ENCODE measurements at places on chromosomes 12 and 14.

GRCh38 chr14:88613552-88614010, 50.7 kb downstream of the ZC3H14 start:
- DNase-seq, result no peak

- no peak for DNase-seq
Measured at GRCh38 chr12:108232565-108232964, 103.5 kb downstream of the WSCD2 start.

DNA sequence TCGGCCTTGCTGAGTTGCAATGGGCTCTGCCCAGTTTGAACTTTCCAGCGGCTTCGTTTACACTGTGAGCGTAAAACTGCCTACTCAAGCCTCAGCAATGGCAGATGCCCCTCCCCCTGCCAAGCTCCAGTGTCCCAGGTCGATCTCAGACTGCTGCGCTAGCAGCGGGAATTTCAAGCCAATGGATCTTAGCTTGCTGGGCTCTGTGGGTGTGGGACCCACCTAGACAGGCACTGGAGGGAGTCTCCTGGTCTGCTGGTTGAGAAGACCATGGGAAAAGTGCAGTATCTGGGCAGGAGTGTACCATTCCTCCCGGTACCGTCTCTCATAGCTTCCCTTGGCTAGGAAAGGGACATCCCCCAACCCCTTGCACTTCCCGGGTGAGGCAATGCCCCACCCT, 88.2 kb downstream of the KLHL28 start:
- no peak for DNase-seq

DNA sequence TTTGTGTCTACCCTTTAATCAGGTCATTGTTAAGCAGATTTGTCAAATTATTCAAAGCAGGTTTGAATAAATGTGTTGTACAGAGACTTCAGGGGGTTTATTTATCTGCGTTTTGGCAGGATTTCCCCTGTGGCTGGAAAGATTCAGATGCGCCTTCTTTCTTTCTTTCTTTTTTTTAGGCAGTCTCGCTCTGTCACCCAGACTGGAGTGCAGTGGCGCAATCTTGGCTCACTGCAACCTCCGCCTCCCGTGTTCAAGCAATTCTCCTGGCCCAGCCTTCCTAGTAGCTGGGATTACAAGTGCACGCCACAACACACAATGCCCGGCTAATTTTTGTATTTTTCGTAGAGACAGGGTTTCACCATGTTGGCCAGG, 6.3 kb upstream of the NANOGNB start:
- no peak for DNase-seq

- DNase-seq, result no peak
Measured at GRCh38 chr12:101891462-101891971, 14.1 kb downstream of the DRAM1 start.

DNA sequence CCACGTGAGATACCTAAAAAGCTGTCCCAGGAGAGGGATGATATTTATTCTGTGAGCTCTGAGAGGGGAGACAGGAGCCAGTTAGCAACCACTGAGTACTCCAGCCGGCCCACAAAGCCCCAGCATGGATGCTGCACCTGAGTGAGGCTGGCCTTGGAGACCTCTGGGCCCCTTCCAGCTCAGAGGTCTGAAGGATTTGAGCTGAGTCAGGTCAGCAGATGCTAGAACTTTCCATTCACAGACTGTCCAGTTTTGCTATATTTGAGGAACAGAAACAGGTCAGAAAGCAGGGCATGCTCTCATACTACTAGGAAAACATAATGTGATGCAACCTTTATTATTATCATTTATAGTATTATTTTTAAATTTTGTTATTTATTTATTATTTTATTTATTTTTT, 15.0 kb upstream of the MAPKAPK5 start:
- DNase-seq, result no peak

DNA sequence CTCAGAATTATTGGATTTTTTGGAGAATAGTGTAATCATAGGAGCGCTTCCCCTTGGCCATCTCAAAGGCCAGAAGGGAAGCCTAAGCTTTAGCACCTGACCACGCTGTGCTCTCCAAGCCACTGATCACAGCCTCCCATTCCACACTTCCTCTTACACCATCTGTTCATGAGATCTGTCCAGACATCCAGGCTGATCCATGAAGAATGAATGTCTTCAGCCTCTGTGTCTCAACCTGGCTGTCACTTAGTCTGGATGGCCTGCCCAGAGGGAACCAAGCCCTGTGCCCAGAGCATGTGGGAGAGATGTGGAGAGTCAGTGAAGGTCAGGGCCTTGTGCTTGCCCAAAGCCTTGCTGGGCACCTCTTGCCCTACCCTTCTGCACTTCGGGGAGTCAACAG, 40.5 kb downstream of the TSPAN11 start:
- no peak for DNase-seq
